ENCODE measurements at places on chromosomes 4 and X.

- DNase-seq: no peak
These were observed 38.3 kb upstream of the MAPK10 start for GRCh38 chr4:86398187-86398586.

GRCh38 chr4:1859389-1859753, 3.4 kb upstream of the LETM1 start:
- DNase-seq: no peak

- DNase-seq: no peak
These were observed 5.4 kb downstream of the PGK1 start for GRCh38 chrX:78109458-78109857.

DNA sequence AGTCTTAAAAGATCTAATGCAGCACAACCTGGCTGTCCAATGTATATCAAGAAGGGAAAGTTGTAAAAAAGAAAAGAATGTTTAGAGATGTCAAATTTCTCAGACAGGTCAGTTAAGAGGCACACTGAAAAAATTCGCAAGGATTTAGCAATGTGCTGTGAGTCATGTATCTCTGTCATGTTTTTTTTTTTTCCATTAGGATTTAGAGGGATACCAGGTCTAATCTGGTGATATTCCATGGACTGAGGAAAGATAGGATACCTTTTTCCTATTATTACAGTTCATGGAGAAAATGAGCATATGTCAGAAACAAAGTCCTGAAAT, 815.4 kb upstream of the PCDH10 start:
- DNase-seq: no peak

GRCh38 chr4:23945451-23946017, 55.7 kb upstream of the PPARGC1A start:
- peak; percentile 66 for DNase-seq

DNA sequence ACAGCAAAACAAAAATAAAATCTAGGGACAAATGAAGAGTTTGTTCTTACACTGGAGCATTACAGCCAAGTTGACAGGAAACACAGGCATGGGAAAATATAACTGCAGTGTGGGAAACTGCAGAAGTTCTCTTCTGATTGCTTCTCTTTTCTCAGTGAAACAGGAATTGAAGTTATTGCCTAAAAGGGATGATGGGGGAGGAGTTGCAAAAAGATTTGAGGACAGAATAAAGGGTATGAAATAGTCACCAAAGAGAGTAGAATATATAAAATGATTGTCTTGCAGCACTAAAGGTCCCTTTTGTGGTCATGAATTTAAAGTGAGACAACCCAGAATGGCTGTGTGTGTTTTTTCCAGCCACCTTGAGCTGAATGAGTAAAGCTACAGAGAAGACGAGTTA, 103.7 kb downstream of the JADE1 start:
- DNase-seq: no peak

- DNase-seq: peak; percentile 3
These were observed 61.4 kb downstream of the ANKRD17 start for GRCh38 chr4:73197220-73197619.

DNA sequence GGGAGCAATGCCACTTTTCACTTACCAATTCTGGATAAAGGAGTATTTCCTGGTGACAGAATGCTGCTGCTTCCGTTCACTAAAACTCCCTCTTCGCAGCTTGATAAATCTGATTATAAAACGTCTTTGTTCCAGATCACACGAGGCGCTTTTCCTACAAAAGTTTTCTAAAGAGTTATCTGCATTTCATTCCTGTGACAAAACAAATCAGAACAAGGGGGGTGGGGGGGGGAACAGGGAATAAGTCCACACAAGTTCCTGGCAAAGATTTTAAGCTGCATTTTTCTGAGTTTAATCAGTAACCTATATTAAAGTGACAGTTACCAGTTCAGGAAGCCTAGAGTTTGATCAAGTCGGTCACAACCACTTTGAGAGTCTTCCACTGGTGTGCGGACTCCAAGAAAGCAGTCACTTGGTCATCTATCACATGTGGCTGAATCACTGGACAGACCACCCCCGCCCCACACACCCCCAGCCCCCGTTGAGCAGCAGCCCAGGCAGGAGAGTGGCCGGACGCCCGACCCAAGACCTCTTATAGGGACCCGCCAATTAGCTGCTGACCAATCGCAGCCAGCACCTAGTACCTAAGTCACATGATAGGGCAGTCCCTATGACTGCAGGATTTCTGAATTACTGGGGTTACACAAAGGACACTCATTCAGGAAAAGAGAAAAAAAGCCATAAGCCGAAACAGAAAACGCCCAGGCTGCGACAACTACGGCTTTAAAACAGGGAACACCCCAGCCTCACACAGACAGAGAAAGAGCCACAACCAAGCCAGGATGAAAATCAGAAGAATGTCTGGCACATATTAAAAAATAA, 569.3 kb upstream of the DIPK2B start:
- peak; percentile 92 for DNase-seq

DNA sequence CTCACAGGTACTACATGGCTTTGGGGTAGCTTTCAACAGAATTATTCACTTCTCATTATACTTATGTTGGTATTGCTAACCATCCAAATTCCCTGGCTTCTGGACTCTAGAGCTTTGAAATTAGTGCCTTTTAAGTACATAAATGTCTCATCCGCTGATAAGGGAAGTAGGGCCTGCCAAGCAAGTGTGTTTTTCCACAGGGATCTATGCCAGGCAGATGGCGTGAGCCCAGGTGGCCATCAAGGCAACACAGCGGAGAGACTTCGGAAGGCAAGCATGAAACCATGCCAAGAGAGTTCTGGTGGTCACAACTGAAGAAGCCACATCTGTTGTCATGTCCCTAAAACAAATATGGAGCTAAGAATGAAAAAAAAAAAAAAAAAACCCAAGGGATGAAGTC, 503.1 kb upstream of the LCORL start:
- DNase-seq: no peak

DNA sequence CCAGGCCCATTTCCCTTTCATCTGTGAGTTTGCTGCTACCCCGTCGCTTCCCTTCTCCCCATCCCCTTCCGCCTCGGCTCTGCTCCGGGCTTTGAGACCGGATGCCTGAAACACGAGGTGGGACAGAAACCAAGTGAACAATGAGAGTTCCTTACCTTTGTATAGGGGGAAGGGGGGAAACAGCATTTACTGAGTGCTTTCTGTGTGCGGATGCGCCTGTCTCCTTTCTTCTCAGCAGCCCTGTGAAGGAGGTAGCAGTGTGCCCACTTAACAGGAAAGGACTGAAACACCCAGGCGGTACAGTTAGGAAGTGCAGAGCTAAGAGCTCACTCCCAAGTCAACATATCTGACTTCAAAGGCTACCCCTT, 43.2 kb upstream of the TMSB15B start:
- peak; percentile 43 for DNase-seq

DNA sequence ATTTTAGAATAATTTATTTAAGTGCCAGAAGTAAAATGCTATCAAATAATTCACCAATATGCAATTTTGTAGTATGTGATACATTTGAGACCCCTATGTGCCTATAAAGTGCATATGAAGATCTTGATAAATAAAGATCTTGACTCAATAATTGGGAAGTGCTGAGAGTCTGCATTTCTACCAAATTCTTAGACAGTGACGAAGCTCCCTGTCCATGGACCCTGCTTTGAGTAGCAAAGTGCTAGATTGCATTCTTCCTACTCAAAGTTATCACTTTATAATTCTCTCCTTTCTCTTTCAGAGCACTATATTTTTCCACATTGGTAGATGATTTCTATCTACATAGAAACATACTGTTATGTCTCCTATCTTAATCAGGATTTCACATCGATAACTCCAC, 1393.9 kb downstream of the ARAP2 start:
- no peak for DNase-seq

DNA sequence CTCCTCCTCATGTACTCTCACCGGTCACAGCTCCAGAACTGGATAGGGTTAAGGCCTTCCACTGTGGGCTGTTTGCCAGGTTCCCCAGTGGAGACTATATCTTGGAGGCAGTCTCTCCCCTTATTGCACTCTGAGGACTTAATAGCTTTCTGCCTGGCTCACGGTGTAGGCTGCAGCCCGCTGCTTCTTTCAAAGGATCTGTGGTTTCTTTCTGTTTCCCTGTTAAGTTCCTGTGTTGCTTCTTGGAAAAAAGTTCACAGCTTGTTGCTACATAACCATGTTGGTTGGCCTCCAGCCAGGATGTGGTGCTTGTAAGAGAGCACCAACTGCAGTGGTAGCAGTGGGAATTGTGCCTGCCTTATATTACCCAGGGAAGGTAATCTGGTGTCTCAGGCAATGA, 24.9 kb upstream of the ZDHHC15 start:
- peak; percentile 1 for DNase-seq

- no peak for DNase-seq
These were observed 195.5 kb upstream of the ATP6AP2 start for GRCh38 chrX:40385256-40385655.

DNA sequence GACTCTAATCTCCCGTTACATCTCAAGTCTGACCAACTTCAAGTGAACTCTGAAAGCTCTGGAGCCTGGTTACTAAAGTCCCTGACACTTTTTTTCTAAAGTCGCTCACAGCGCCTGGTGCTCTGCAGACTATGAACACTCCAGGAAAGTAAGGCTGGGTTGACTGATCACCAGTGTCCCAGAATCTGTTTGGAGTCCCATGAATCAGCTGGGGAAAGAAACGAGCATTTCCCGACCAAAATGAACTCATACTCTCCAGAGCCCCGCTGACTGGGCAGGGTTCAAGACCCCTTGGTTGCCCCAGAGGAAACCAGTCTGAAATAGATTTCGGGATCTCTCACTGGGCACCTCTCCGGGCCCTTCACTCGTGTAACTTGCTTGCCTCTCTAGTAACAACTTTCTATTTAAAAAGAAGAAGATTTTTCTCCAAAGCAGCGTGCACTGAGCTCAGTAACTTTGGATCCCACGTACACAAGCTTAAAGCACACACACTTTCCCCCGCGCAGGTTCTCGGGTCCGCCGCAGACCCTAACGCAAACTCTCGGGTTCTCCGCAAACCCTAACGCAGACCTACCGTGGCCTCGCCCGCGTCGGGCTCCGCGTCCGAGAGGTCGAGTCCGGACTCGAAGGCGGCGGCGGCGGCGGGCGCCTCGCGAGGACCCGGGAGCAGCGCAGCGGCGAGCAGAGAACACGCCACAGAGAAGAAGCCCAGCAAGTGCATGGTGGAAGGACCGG, 964 bp downstream of the VEGFC start:
- DNase-seq: peak; percentile 55

GRCh38 chr4:161564230-161564834, 599.5 kb downstream of the FSTL5 start:
- peak; percentile 18 for DNase-seq

DNA sequence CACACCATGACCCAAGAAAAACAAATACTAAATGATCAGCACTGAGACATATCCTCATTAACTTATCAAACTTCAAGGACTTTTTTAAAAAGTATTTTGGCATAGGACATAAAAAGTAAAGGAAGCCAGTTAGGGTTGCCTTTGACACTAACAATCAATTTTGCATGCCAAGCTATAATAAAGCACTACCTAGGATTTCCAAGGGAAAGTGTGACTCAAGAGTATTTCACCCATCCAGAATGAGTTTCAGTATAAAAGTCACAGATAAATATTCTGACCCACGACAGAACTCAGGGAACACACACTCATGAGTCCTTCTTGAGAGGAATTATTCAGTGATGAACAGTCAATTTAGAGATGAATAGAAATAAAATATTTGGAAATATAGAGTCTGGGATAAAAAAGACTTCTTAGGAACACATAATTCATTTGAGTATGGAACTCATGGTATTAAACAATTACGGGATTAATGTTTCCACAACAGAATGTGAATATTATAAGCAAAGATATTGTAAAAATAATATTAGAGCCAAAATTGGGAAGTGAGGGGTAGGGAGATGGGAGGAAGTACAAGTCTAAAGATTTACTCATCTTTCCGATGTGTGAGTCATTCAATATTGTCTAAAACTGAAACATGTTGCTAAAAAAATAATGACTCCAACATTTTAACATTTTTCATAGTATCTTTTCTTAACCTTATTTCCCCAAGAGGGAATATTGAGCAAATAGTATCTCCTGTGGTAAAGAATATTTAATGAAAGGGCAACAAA, 143.5 kb upstream of the LNX1 start:
- DNase-seq: peak; percentile 73

GRCh38 chr4:166077782-166078181, 204.7 kb downstream of the TLL1 start:
- DNase-seq: no peak

DNA sequence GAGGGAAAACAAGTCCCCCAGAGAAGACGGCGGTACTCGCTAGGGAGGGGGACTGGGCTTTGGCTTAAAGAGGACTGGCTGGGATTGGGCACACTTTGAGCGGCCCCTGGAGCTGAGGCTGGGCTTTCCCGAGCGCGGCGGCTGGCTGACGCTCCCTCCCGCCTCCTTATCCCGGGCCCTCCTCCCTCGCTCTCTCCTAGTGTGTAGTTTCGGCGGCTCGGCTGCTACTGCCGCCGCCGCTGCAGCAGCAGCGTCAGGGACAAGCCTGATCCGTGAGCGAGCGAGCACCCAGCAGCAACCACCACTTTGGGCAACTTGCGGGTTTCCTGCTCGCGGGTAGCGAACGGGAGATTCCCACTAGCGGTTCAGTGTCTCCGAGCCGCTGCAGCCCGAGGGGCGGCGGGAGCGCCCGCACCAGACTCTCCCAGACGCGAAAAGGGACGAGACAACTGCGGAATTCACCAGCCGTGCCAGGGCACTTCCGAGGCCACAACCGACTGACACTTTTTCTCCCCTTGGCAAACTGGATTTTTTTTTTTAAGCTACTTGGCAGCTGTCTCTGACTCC, 632 bp upstream of the PCDH7 start:
- DNase-seq: peak; percentile 13

DNA sequence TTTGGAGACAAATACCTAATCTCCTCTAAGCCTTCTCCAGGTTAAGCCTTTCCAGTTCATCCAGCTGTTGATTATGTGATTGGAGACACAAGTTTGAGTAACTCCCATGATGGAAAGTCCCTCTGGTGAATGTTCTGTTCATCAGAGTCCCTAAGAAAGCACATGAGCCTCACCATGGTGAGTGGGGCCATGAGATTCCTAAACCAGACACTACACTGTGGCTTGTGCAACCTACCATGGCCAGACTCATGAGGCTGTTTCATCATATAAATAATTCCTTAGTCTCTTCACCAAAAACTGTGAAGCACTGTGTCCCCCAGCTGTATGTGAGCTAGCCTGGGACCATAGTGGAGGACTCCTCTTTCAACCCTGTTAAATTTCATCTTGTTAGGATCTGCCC, 14.4 kb downstream of the PKD2 start:
- peak; percentile 40 for DNase-seq

DNA sequence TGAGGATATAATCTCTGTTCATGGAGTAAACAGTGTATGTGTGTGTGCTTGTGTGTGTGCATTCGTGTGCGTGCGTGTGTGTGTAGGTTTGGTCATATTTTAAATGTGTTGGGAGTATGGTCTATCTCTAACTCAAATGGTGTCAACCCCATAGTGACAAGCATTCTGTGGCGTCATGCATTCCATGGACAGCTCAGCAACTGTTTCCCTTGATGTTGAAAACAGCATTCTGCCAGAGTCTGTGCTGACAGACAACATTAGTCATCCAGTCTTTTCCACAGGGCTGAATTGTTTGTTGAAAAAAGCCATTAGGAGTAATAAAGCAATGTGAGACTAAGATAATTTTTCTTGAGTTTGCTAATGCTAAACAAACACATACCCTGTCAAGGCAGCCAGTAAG, 706.6 kb downstream of the PCDH19 start:
- DNase-seq: no peak

- no peak for DNase-seq
These were observed 509.1 kb upstream of the NR3C2 start for GRCh38 chr4:148951346-148951745.

Measured in AG10803 (cell line).